Activated CD4-positive, alpha-beta T cell treated with anti-CD3 and anti-CD28 coated beads, Interleukin-10, Interleukin-2, amounts not matched to agents 100 ng/mL and 50 ng/mL, durations not matched to agents 16 hours and 8 hours (primary cell): ENCODE measurements at places on chromosomes 3 and 15.
A peak's percentile ranks its signal among the peaks of the same experiment; 100 is the strongest.

- peak; percentile 60 for DNase-seq
Observed at GRCh38 chr15:42385206-42385979, 26.1 kb downstream of the CAPN3 start.

- no peak for DNase-seq
Observed at GRCh38 chr3:77329116-77329515, 289.2 kb downstream of the ROBO2 start.

GRCh38 chr3:98512576-98512975 is 10.1 kb downstream of the CLDND1 start:
- no peak for DNase-seq

- no peak for DNase-seq
Observed at GRCh38 chr3:30793740-30794139, 100.7 kb downstream of the GADL1 start.
